ENCODE measurements at places on chromosomes 3 and 15. TPM values are rescaled to one million over a fixed set of nuclear protein-coding genes. Genes with fewer than 3 reads are reported as not detected.

The LRRC34 gene
- under 0.01 TPM for total RNA-seq

The GPR87 gene
- total RNA-seq, result 64.5 TPM

The SPTBN5 gene
- 0.53 TPM for total RNA-seq

The PLA2G4D gene
- under 0.01 TPM for total RNA-seq

The CNTN4 gene
- total RNA-seq, result 0.26 TPM

GRCh38 chr3:59374818-59375211, 325.0 kb upstream of the CFAP20DC start:
- no peak for DNase-seq

GRCh38 chr15:34583399-34584329, at the start of gene GOLGA8B:
Gene GOLGA8B (minus strand): TSS chr15:34583651. CDS start chr15:34535912, 47,739 bp downstream.
- peak; percentile 68 for DNase-seq

DNA sequence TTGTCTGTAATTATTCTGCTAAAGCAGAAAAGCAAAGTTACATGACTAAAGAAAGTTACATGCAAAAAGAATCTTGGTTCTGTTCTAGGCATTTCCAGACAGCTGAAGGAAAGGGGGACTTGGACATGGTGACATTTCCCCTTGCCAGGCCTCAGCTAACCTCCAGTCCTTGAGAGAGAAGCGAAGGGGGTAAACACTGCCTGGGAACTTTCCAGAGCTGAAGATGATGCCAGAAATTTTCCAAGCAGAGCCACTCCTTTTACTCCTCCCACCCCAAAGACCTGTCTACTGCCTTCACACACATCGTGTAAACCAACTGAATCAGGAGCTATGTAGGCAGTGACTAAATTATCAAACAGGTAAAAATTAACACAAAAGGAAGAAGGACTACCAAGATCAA, 5.4 kb downstream of the MEX3B start:
- no peak for DNase-seq

DNA sequence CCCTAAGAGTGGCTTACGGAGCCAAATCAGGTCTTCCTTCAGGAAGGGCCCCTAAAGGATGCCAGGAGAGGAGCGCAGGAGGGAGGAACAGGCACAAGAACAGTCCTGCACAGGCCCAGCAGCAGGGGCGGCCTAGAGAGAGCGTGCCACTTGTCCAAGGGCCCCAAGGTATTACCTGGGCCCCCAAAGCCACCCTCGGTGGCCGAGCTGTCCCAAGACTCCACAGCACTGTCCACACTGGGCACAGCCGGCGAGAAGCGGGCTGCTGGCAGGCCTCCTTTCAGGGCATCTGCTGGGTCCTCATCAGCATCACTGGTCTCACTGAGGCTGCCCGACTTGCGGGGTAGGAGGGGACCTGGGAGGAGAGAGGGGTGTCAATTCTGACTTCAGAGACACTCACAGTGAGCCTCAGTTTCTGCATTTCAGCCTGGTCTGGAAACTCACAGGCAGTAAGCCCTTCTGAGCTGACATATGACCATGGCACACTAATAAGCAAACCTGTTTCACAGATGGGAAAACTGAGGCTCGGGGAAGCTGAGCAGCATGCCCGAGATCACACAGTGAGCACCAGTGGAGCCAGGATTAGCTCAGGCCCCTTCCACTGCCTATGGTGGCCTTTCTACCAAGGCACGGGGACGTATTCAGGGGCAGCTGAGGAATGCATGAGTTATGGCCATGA, 33.4 kb downstream of the GRIP2 start:
- DNase-seq, result no peak

DNA sequence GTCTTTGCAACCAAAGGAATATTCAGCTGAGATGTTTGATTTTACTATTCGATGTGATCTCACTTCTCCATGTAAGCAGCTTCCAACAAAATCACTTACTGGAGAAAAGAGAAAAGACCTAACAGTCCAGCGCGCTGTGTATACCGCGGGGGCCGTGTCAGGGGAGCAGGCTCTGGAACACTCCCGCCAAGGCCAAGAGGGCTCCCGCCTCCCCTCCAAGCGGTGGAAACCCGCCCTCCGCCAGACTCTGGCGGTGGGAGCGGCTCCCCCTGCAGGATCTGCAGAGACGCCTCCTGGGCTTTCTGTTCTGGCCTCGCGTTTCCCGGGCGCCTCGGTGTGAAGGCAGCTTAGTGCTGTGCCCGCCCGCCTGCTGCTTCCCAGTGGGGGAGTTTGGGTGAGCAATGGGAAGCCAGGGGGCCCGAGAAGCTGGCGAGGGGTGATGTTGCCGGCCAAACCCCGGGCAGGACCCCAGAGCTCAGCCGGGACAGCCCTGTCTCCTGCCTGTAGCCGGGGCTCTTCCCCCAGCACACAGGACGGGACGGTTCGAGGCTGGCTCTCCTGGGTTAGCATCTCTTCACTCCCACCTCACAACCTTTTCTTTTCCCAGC, 36.3 kb downstream of the CHST14 start:
- peak; percentile 34 for DNase-seq

DNA sequence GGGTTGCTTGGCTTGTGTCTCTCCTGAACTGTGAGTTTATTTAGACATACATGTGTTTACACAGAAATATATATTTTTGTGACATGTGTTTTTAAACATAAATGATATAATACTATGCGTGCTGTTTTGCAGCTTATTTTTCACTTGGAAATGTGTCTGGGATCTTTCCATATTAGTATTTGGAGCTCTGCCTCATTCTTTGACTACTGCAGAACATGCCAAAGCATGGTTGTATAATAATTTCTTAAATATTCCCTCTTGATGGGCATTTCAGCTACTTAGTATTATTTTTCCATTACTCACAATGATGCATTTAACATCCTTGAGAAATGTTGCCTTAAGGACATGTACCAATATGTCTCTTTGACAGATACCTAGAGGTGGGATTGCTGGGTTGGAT, 19.5 kb downstream of the ANAPC13 start:
- DNase-seq, result no peak
